Tibial nerve (tissue), 4 donors: ENCODE measurements at places on chromosomes 13 and 19. TPM values are rescaled to one million over a fixed set of nuclear protein-coding genes. Genes with fewer than 3 reads are reported as not detected.

- no peak for DNase-seq
- no peaks in the 10 kb centered on the region for H3K36me3 ChIP-seq
- H3K4me3 ChIP-seq: no peak overlapping the region
- no peaks in the 10 kb centered on the region for H3K27me3 ChIP-seq
- no peak overlapping the region for H3K27ac ChIP-seq
Observed at GRCh38 chr13:19345916-19346422, 164.3 kb upstream of the TUBA3C start.

- no peak for DNase-seq
- H3K27me3 ChIP-seq: no peaks in the 10 kb centered on the region
- no peak overlapping the region for H3K4me3 ChIP-seq
- no peaks in the 10 kb centered on the region for H3K4me1 ChIP-seq
- H3K36me3 ChIP-seq: no peaks in the 10 kb centered on the region
Observed at GRCh38 chr13:63209330-63210017, 1793.8 kb upstream of the PCDH20 start.

- no peaks in the 10 kb centered on the region for H3K27me3 ChIP-seq
- H3K36me3 ChIP-seq: no peaks in the 10 kb centered on the region
- H3K4me1 ChIP-seq: no peaks in the 10 kb centered on the region
- no peak for DNase-seq
- no peak overlapping the region for H3K4me3 ChIP-seq
- peak overlapping the region; percentile 42 for H3K27ac ChIP-seq
Observed at GRCh38 chr19:37941782-37942515, 34.9 kb downstream of the SIPA1L3 start.

GRCh38 chr19:48085904-48086864, 24.4 kb downstream of the PLA2G4C start:
- no peak for DNase-seq
- H3K27me3 ChIP-seq: no peaks in the 10 kb centered on the region
- H3K36me3 ChIP-seq: peaks cover 40% of the 10 kb centered on the region
- H3K4me1 ChIP-seq: no peaks in the 10 kb centered on the region
- H3K27ac ChIP-seq: no peak overlapping the region

GRCh38 chr19:2062389-2062729, 11.3 kb upstream of the MKNK2 start:
- peak overlapping the region; percentile 65 for H3K4me3 ChIP-seq
- DNase-seq: no peak

- H3K27me3 ChIP-seq: no peaks in the 10 kb centered on the region
- H3K27ac ChIP-seq: no peak within 1 kb of the TSS
- H3K36me3 ChIP-seq: no peaks in the 10 kb centered on the region
- peak; percentile 44 for DNase-seq
Observed at GRCh38 chr19:51531349-51532315, at the start of gene SIGLEC6. TSS of gene SIGLEC6 (minus strand) at chr19:51531670. CDS start at chr19:51531648, 22 bp downstream.

ZNF536 gene
- total RNA-seq: 48.7 TPM
